ENCODE measurements at places on chromosomes 16 and 17.
A peak's percentile ranks its signal among the peaks of the same experiment; 100 is the strongest.

GRCh38 chr16:8808009-8808408 lies 10.4 kb downstream of the PMM2 start:
- no peak for DNase-seq

DNA sequence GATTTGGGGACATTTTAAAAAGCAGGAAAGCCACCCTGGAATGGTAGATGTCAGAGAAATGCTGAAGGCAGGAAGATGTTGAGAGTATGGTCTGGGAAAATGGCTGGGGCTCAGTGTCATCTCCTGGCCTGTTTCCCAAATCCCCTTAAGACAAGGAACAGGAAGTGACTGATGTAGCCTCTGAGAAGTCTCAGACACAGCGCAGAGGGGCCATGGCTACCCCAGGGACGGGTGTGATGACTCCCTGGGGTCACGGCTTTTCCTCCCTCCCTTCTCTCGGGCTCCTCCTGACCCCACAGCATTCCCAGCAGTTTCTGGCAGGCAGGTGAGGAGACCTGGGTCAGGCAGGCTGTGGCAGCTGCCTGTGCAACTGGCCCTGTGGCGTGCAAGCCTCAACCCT lies 45.4 kb downstream of the RAP1GAP2 start:
- DNase-seq, result peak; percentile 13

GRCh38 chr16:57680842-57681375 lies 12.8 kb downstream of the ADGRG3 start:
- no peak for DNase-seq

- peak; percentile 55 for DNase-seq
Measured at GRCh38 chr16:66270333-66270927, 96.1 kb upstream of the CDH5 start.

GRCh38 chr16:49696414-49697101 lies 159.4 kb downstream of the ZNF423 start:
- DNase-seq, result no peak

DNA sequence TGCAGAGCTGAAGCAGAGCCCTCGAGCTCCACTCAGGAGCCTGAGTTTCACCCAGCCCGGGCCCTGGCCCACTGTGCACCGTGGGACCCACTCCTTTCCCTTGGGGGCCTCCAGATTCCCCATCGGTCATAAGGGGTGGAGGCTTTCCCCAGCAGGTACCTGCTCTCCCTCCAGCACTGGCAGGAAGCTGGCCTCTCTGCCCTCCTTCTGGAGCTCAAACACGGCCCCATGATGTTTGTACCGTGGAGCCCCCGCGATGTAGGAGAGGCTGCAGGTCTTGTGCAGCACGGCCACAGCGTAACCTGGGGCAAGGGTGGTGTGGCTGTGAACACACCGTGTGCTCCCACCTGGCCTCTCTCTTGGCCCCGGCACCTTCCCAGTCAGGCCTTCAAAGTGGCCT lies 29.9 kb downstream of the HASPIN start:
- no peak for DNase-seq

DNA sequence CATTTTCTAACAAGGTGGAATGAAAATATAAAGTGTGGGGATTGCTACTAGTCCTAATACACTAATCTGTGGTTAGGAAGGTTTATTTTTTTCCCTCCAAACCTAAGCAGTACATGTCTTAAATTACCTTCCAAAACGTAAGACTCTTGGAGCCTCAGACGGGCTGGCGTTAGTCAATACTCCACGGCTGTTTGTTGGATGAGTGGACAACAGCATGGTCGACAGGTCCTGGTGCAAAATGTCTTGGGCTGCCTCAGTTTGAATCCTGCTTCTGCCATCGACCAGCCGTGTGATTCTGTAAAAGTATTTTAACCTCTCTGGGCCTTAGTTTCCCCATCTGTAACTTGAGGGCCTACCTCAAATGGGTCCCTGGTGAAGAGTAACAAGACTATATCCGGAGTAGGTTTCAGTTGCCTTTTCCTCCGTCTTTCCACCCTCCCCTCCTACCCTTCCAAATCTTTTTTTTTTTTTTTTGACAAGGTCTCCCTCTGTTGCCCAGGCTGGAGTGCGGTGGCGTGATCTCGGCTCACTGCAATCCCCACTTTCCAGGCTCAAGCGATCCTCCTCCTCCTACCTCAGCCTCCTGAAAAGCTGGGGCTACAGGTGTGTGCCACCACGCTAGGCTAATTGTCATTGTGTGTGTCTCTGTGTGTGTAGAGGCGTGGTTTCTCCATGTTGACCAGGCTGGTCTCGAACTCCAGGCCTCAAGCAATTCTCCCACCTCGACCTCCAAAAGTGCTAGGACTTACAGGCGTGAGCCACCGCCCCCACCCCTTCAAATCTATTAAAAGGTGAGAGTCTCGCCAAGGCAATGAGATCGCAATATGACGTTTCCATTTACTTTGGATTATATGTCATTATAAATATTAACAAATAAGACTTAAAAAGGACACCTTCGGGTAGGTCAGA lies 5.8 kb downstream of the SCGB1C2 start:
- no peak for DNase-seq

DNA sequence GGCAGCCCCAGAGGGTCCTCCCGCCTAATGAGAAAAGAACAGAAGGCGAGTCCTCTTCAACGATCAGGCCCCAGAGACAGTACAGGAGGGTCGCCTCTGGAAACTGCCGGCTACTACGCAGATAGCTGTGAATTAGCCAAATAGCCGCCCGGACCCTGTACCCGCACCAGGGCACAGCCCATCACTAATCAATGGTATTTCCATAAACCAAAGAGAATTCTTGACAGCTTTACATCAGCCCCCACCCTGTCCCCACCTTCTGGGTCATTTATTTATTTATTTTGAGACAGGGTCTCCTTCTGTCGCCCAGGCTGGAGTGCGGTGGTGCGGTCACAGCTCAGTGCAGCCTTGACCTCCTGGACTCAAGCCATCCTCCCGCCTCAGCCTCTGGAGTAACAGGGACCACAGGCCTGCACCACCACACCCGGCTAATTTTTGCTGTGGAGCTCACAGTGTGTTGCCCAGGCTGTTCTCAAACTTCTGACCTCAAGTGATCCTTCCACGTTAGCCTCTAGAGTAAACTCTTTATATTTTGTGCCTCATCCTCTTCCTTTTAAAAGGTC lies 805 bp upstream of the CLCN7 start:
- DNase-seq, result no peak

GRCh38 chr17:34374457-34374856 lies 11.4 kb upstream of the CCL1 start:
- DNase-seq, result no peak

- peak; percentile 21 for DNase-seq
Measured at GRCh38 chr16:11410376-11411058, 65.3 kb downstream of the RMI2 start.

DNA sequence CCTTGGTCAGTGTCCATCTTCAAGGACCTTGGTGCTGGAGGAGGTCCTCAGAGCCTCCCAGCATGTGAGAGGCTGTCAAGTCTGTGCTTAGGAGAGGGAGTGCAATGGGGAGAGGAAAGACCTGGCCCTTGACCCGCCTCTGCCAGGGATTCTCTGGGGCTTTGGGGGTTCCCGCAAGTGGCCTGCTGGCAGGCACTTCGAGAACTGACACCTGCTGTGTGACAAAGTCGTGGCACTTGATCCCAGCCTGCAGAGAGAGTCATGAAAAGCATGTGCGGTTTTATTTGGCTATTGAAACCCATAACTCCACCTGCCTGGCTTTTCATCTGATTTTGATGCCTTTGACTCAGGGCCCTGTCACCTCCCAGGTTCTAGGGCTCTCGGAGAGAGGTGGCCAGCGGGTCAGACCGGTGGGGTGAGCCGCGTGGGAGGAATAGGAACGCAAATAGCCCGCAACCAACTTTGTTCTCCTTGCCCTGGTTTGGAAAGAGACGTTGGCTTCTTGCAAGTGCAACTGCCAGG lies 42.8 kb upstream of the GSE1 start:
- DNase-seq, result peak; percentile 60

DNA sequence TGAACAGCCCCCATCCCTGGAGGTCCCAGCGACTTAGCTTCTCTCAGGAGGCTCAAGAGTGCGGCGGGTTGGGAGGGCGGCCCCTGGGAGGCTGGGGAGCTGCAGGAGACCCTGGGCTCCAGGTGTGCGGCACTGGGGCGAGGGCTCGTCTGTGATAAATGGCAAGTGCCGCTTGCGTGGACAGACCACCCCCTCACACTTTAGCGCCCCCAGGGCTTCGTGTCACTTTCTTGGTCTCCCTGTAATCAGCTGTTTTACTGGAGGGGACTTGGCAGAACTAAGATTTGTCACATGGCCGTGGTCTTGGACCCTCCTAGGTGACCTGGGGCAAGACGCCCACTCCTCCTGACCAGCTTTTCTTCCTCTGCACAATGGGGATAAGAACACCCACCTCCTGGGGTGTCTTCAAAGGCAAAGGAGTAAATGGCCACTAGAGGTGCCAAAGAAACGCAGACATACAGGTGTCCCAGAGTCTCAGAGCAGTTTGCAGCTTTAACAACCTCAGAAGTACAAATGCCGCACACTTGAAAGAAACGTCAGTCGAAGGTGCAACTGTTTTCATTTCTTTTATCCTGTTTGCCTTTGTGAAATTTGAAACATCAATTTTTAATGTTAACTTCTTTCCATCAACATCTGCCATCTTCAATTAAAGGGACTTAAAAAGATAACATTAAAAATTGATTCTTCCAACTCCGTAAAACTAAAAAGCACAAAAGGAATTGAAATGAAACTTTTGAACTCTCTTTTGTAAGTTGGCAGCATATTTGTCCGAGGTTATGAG lies 946 bp downstream of the OSGIN1 start:
- DNase-seq, result peak; percentile 68

DNA sequence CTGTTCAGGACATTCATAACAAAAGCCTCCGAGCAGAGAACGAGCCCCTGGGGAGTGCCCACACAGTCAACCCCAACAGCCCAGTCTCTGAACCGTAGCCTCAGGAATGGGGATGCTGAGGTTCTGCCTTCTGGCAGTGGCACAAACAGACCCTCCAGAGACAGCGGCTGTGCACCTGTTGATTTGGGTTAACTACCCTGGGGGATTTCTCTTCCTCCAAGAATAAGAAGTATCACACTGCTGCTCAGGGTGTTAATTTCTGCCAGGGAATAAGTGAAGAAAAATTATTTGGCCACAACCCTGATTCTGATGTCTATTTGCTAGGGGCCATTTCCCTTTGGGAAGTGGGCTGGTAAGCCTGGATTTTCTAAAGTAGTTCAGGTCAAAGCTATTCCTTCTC lies 51.0 kb upstream of the PIRT start:
- DNase-seq, result no peak

DNA sequence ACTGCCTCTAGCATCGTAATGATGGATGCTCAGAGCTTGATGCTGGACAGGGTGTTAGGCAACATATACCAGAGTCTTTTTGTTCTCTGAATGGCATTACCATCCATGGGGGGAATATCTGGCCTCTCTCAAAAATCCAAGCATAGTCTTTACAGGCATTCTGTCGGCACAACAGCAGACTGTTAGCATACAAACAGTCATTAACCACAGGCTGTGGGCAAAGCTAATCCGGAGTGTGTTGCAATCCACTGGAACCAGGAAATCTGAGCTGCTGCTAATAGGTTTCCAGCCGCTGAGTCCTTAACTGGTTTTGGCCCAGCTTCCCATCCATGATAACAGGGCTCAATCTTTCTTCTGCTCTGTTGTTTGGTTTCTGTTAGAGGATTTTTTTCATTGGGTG lies 371.9 kb downstream of the HS3ST3B1 start:
- DNase-seq, result no peak

DNA sequence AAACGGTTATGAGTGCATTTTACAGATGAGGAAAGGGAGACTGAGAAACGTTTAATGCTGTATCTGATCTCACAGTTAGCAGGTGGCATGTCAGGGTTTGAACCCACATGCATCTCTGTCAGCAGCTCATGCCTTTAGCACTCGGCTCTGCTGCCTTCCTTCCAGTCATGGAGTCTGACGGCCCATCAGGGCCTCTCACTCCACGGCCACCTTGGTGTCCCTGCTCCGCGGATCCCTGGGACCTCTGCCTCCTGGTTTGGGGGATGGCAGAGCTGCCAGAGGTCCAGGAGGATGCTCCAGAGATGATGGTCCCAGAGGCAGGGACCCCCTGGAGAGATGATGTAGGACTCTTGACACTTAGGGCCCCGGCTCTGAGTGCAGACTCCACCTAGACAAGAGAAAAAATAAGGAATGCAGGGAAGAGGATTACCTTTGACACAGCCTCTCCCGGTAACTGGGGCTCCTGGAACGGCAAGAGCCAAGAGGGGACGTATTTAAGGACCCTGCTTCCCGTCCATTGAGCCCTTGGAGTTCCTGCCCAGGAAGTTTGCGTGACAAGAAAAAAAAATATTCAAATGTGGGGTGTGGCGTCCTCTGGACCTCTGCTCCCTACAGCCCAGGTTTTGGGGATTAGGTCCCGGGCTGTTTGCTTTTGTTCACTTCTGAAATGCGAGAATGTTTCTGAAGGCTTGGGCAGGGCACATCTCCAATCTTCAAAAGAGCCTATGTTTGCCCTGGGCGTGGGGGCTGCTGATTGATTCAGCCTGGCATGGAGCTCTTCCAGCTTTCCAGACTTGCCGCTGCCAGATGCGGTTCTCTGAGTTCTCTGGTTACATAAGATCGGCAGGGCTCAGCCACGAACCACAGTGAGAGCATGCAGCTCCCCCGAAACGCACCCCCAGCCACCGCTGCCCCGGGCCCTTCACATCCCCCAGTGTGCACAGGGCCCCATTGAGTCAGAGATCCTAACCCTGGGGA lies at the start of gene ALDH3A1:
TSS of gene ALDH3A1 (minus strand) at position 470 of the 978 bp plus-strand sequence. CDS start 3,169 bp downstream, outside the sequence.
- no peak for DNase-seq

DNA sequence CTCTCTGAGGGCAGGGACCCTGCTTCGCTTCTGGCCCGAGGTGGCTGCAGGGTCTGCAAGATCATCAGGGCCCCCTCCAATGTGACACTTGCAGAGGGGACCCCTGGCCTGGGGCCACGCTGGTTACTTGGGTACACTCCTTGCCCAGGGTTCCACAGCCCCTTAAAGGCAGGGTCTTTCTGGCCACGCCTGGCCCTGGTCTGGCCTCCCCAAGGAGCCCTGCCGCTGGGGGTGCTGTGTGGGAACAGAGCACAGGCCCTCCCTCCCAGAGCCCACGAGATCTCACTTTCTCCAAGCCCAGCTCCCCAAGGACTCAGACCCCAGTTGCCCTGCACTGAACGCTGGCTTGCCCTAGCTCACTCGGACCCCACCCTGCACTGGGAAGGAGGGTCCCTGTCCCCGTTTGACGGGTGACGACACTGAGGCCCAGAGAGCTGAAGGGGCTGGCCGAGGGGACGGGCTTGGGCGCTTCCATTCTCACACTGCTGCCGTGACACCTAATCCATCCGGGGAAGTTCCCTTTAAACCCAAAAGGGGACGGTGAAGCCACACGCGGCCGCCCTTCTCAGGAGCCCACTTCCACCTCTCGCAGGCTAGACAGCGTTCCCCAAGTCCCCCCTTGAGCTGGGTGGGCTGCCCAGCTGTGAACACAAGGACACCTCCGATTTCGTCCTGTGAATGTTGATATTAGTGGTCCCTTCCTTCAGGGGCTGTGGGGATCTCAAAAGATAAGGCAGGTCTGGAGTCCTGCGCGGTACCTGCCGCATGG lies 26.9 kb upstream of the OSGIN1 start:
- DNase-seq, result no peak

DNA sequence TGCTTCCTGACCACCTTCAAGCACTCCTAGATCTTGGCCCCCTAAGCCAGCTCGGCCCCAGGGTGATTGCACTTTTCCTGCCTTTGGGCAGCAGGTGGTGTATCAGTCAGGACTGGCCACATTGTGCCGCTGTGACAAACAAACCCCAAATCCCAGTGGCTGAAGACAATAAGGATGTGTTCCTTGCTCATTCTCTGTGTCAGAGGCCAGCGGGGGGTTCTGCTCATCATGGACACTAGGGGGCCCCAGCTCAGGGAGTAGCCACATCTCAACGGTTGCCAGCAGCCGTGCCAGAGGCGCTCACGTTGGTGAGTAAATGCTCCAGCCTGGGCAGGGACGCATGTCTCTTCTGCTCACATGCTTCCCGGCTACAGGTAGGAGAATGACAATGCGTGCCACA lies 60.4 kb downstream of the ZDHHC7 start:
- peak; percentile 32 for DNase-seq
